CD4-positive, CD25-positive, alpha-beta regulatory T cell (primary cell): ENCODE measurements at places on chromosomes 12 and 14. TPM values are rescaled to one million over a fixed set of nuclear protein-coding genes. Genes with fewer than 3 reads are reported as not detected.

AJUBA gene
- total RNA-seq, result 0.54 TPM

CCDC197 gene
- not detected for total RNA-seq

BDKRB1 gene
- total RNA-seq, result not detected

LRFN5 gene
- not detected for total RNA-seq

BIN2 gene
- total RNA-seq, result 273 TPM

DNA sequence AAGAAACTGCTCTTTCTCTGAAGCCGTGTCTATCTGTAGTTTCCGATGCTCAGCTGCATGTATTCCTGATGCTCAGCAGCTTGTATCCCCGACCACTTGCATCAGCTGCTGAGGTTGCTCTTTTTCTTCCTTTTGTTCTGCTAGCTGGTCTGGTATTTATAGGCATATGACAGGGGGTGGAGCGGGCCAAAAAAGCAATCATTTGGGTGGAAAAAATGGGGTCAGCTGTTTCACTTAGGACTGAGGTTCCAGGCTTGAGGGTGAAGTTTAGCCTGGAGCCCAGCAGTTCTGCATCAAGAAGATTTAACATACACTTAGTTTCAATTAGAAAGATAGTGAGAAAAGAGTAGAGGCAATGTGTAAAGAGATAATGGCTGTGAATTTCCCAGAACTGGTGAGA, 23.6 kb upstream of the AMN1 start:
- no peaks in the 10 kb centered on the region for H3K27me3 ChIP-seq
- peaks cover 18% of the 10 kb centered on the region for H3K4me1 ChIP-seq
- H3K4me3 ChIP-seq, result peak overlapping the region; percentile 57
- peak overlapping the region; percentile 48 for H3K27ac ChIP-seq

- H3K27me3 ChIP-seq, result no peaks in the 10 kb centered on the region
- H3K4me1 ChIP-seq, result no peaks in the 10 kb centered on the region
- H3K4me3 ChIP-seq, result no peak overlapping the region
- no peaks in the 10 kb centered on the region for H3K36me3 ChIP-seq
Observed at GRCh38 chr12:5557906-5558305, 126.0 kb downstream of the NTF3 start.

GRCh38 chr14:32478050-32478449, 149.0 kb downstream of the AKAP6 start:
- H3K36me3 ChIP-seq, result no peaks in the 10 kb centered on the region
- no peaks in the 10 kb centered on the region for H3K27me3 ChIP-seq
- H3K4me3 ChIP-seq, result no peak overlapping the region
- no peaks in the 10 kb centered on the region for H3K4me1 ChIP-seq
- H3K27ac ChIP-seq, result no peak overlapping the region

- no peak overlapping the region for H3K27ac ChIP-seq
- H3K36me3 ChIP-seq, result no peaks in the 10 kb centered on the region
- H3K4me3 ChIP-seq, result no peak overlapping the region
- no peak for DNase-seq
- H3K27me3 ChIP-seq, result no peaks in the 10 kb centered on the region
- H3K4me1 ChIP-seq, result no peaks in the 10 kb centered on the region
Observed at GRCh38 chr12:76929499-76929898, 50.7 kb upstream of the CSRP2 start.

- H3K4me3 ChIP-seq, result no peak overlapping the region
- H3K27me3 ChIP-seq, result peaks cover 2% of the 10 kb centered on the region
- no peak overlapping the region for H3K27ac ChIP-seq
- DNase-seq, result no peak
Observed at GRCh38 chr14:20197459-20197858, 6.8 kb downstream of the OR11G2 start.

- peaks cover 21% of the 10 kb centered on the region for H3K4me1 ChIP-seq
- H3K4me3 ChIP-seq, result peak overlapping the region; percentile 17
Observed at GRCh38 chr14:54622192-54622958, 55.4 kb downstream of the SAMD4A start.

GRCh38 chr12:64995816-64996215, 125.3 kb downstream of the WIF1 start:
- no peak overlapping the region for H3K27ac ChIP-seq
- no peaks in the 10 kb centered on the region for H3K4me1 ChIP-seq
- no peak for DNase-seq
- peaks cover 2% of the 10 kb centered on the region for H3K27me3 ChIP-seq

DNA sequence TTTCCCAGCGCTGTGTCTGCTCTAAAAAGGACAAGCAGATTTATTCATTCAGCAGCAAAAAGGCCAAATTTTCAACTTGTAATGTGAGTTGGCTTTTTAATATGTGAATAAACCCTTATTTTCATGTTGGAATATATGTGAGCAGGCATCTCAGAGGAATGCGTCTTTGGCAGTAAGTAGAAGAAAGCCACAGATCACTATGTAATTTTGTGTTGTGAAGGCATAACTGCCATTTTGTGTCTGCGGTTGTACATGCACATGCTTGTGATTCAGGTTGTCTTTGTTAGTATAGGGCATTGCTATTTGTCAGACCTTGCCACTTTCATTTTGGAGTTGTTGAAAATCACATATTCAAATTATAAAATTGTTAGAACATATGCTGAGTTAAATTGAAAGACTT, 398.8 kb upstream of the RGS6 start:
- no peak overlapping the region for H3K27ac ChIP-seq
- no peaks in the 10 kb centered on the region for H3K27me3 ChIP-seq
- H3K4me3 ChIP-seq, result no peak overlapping the region

DNA sequence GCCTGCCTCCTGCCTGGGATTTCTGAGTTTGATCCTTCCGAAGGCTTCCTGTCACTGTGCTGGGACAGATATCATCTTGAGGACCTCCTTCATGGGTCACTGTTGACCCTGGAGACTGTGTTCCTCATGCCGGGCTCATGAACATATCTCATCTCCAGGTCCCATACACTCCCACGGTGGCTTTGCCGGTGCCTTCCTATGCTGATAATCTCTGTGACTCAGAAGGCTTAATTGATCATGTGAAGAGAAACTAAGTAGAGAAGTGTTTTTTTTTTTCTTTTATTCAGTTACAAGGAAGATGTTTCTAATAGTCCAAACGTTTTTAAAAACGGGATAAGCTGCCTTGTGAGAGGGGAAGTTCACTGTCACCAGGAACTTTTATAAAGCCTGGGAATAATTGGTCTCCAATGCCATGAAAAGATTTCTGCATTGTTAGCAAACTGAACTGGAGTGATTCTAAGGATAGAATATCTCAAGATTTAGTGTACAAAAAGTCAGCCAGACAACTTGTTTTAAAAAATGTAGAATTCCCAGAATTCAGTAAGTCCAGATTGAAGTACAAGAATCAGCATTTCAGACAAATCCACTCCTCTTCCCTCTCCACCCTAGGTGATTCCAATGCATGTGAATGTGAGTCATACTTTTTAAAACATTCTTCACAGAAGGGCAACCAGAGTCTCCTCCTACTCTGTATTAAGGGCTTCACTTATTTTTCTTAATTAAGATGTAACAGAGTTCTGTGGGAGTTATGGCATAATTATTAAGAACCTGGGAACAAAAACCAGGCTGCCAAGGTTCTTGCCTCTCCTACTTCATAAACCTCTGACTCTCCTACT, 139.8 kb upstream of the LGR5 start:
- H3K27ac ChIP-seq, result no peak overlapping the region
- no peaks in the 10 kb centered on the region for H3K4me1 ChIP-seq
- H3K36me3 ChIP-seq, result no peaks in the 10 kb centered on the region
- H3K4me3 ChIP-seq, result no peak overlapping the region
- no peak for DNase-seq

DNA sequence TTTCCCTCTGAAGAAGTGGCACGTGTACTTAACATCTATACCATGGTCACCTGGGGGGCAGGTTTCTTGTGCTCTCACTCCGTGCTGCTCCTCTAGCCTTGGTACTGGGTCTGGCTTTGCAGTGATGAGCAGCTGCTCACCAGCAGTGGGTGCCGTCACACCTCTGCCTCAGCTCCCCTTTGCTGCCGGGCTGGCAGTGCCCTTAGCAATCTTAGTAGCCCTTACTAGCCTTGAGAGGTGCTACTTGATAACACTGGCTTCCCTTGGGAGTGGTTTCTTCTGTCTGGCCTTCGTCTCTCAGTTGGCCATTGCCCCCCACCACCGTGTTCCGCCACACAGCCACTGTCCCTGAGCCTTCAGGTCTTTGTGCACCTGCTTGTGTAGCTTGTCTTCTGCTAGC, 22.6 kb downstream of the KLC1 start:
- no peaks in the 10 kb centered on the region for H3K4me1 ChIP-seq
- no peak overlapping the region for H3K27ac ChIP-seq
- peaks cover 40% of the 10 kb centered on the region for H3K36me3 ChIP-seq
- no peak for DNase-seq
- no peaks in the 10 kb centered on the region for H3K27me3 ChIP-seq
- no peak overlapping the region for H3K4me3 ChIP-seq

DNA sequence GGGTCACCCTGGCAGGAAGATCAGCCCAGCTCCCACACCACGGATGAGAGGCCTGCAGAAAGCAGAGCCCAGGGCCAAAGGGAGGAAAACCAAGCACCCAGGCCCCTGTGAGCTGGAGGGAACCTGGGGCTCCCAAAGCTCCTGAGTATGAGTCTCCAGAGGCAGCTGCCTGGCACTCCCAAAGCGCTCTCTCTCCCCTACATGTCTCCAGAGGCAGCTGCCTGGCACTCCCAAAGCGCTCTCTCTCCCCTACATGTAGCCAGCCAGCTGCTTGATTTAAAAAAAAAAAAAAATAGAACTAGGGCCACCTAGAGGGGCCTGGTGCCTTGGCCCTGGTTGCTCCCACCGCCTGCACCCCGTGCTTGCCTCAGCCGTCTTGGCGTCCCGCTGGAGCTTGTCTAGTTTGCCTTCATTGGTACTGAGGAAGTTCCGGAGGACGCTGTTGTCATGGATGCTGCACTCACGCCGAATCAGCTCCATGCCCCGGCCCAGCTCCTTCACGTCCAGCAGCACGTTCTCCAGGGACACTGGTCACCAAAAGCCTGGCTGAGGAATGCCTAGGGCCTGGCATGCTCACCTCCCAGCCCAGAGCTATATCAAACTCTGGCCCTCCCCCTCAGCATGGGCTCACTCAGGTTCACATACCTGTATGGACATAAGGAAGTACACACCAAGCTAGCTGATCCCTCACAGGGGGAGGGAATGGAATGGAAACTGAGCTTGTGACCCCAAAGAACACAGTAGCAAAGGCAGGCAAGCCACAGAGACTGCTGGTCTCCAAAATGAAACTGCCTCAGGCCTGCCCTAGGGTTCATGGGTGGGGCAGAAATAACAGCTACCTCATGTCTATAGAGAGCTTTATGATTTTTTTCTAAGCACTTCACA, 24.7 kb downstream of the PRPF40B start:
- H3K27ac ChIP-seq, result no peak overlapping the region
- H3K36me3 ChIP-seq, result peaks cover 50% of the 10 kb centered on the region
- H3K4me3 ChIP-seq, result no peak overlapping the region
- H3K27me3 ChIP-seq, result no peaks in the 10 kb centered on the region
- H3K4me1 ChIP-seq, result peaks cover 22% of the 10 kb centered on the region

- H3K36me3 ChIP-seq, result no peaks in the 10 kb centered on the region
- no peak for DNase-seq
- H3K27me3 ChIP-seq, result peaks cover 44% of the 10 kb centered on the region
- peaks cover 9% of the 10 kb centered on the region for H3K4me1 ChIP-seq
Observed at GRCh38 chr14:56809270-56810146, 771 bp downstream of the OTX2 start.

- no peaks in the 10 kb centered on the region for H3K4me1 ChIP-seq
- H3K4me3 ChIP-seq, result no peak overlapping the region
- H3K27me3 ChIP-seq, result no peaks in the 10 kb centered on the region
- no peaks in the 10 kb centered on the region for H3K36me3 ChIP-seq
- no peak overlapping the region for H3K27ac ChIP-seq
Observed at GRCh38 chr12:95096852-95097251, 23.4 kb upstream of the NR2C1 start.

DNA sequence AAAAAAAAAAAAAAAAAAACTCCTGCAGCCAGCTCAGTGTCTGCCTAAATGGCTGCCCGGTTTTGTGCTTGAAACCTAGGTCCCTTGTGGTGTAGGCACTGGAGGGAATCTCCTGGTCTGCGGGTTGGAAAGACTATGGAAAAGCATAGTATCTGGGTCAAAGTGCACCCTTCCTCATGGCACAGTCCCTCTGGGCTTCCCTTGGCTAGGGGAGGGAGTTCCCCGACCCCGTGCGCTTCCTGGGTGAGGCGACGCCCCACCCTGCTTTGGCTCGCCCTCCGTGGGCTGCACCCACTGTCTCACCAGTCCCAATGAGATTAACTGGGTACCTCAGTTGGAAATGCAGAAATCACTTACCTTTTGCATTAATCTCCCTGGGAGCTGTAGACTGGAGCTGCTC, 14.3 kb downstream of the PTCSC3 start:
- no peak overlapping the region for H3K27ac ChIP-seq
- H3K4me3 ChIP-seq, result no peak overlapping the region
- H3K4me1 ChIP-seq, result no peaks in the 10 kb centered on the region
- DNase-seq, result no peak

- no peaks in the 10 kb centered on the region for H3K36me3 ChIP-seq
- H3K4me1 ChIP-seq, result no peaks in the 10 kb centered on the region
- H3K4me3 ChIP-seq, result no peak overlapping the region
- H3K27me3 ChIP-seq, result no peaks in the 10 kb centered on the region
- DNase-seq, result no peak
Observed at GRCh38 chr12:58765653-58766512, 154.4 kb downstream of the LRIG3 start.

- peaks cover 10% of the 10 kb centered on the region for H3K27me3 ChIP-seq
- DNase-seq, result no peak
- no peaks in the 10 kb centered on the region for H3K4me1 ChIP-seq
- no peak overlapping the region for H3K4me3 ChIP-seq
- H3K36me3 ChIP-seq, result no peaks in the 10 kb centered on the region
- H3K27ac ChIP-seq, result no peak overlapping the region
Observed at GRCh38 chr12:13362260-13362841, 165.8 kb downstream of the EMP1 start.

DNA sequence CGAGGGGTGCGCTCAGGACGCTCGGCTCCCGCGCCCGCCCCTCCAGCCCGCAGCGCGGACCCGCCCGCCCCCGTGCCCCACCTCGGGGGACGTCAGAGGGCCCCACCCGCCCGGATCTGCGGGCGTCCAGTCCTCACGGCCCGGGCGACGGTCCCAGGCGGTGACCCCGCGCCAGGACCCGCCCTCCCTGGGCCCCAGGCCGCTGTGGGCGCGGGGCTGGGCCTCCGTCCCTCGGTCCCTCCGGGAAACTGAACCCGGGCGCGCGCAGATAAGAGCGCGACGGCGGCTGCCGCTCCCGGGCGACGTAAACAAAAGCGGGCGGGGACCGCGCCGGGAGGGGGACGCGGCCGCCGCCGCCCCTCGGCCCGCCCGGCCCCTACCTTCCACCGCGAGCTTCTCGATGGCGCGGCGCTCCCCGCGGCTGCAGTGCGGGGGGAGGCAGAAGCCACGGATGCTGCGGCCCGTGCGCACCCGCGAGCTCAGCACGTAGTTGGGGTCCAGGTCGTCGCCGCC, 1.1 kb downstream of the CKB start:
- no peaks in the 10 kb centered on the region for H3K27me3 ChIP-seq
- no peak overlapping the region for H3K4me3 ChIP-seq
- peak; percentile 27 for DNase-seq
- H3K27ac ChIP-seq, result no peak overlapping the region
